ENCODE measurements at places on chromosomes 2 and 18.

GRCh38 chr2:145987793-145988192 is 1467.9 kb upstream of the ZEB2 start:
- no peak for DNase-seq

DNA sequence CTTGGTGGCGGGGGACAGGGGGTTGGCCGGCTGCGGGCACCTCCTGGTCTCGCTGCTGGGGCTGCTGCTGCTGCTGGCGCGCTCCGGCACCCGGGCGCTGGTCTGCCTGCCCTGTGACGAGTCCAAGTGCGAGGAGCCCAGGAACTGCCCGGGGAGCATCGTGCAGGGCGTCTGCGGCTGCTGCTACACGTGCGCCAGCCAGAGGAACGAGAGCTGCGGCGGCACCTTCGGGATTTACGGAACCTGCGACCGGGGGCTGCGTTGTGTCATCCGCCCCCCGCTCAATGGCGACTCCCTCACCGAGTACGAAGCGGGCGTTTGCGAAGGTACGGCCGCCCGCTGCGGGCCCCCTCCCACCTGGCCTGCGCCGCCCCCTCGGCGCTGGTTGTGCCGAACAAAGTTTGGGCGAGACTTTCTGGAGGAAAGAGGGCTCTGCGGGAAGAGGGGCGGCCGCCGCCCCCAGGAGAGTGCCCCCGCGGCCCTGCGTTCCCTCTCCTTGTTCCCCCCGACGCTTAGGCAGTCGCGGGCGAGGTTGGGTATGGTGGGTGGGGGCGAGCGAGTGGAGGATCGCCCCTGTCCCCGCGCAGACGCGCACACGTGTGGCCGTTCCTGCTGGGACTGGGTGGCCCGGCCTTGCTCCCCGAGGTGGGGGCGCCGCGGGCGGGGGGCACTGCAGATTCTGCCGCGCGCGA is 866 bp downstream of the CRIM1 start:
- DNase-seq: peak; percentile 54

- no peak for DNase-seq
These were observed 795.2 kb upstream of the ID2 start for GRCh38 chr2:7886666-7887065.

DNA sequence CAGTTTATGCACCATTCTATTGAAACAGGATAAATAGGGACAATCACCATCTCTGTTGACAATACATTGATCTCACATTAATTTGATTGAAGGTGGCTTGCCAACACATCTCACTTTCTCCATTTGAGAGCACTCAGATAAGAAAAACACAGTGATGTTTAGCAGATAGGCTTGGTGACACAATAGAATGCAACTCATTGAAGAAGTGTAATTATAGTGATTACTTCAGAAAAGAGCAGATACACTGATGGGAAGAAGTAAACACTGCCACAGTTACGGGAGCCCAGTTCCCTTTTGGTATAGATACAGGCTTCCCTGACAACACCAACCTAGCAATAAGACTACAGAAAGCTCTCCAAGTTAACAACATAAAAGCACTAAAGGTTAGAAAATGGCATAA is 89.1 kb downstream of the FIGN start:
- no peak for DNase-seq

GRCh38 chr2:239209783-239210182 is 191.0 kb downstream of the HDAC4 start:
- no peak for DNase-seq

DNA sequence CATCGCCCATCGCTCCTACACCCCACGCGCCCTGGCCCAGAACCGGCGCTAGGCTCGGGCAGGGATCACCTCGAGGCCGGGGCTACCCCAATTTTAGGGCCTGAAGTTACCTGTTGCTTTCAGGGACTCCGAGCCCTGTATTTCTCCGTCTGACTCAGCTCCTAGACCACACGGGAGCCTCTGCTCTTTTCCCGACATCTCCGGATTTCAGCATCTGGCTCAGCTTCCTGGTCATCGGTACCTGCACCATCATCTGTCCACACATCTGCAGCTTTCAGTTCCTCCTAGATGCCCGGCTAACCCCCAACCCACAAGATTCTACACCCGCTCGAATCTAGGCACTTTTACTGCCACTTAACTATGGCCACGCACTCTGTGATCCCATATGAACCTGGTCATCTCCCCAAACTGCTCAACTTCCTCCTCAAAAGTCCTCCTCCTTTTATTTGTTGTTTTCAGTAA is 12.1 kb upstream of the HMSD start:
- no peak for DNase-seq

DNA sequence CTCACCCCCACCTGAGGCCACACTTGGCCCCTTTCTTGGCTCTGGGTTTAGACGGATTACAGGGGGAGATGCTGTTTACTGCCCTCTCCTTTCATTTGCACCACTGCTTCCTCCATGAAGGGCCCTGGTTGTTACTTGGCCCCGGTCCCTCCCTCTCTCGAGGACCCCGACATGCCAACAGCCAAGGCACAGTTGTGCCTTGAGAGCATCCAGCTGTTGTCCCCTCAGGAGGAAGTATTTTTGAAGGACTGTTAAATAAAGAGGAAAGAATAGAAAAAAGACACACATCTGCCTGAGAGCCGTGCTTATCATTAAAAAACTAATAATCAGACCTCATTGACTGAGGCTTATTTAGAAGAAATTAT is 44.0 kb downstream of the ITGB1BP1 start:
- DNase-seq: no peak

GRCh38 chr2:45723857-45724256 is 72.4 kb downstream of the PRKCE start:
- DNase-seq: no peak

DNA sequence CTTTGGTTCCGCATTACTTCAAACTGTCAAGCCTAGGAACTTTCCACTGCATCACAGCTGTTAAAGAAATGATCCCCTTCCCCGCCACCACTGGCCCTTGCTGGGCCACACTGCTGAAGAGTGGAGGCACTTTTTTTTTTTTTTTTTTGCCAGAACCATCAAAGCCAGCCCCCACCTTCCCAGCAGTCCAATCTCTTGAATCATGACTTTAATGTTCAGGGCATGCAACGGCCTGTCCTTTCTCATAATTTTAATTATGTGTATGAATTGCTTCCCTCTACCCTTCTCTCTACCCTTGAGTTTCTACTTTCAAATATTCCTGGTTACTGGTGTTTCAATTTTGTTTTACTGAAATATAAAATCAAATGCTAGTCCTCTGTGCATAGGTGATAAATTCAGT is 102.1 kb upstream of the LMAN1 start:
- DNase-seq: no peak

- DNase-seq: no peak
These were observed 260.0 kb upstream of the ID2 start for GRCh38 chr2:8421658-8422449.

- DNase-seq: no peak
These were observed 2.2 kb downstream of the WNT6 start for GRCh38 chr2:218861645-218862318.

DNA sequence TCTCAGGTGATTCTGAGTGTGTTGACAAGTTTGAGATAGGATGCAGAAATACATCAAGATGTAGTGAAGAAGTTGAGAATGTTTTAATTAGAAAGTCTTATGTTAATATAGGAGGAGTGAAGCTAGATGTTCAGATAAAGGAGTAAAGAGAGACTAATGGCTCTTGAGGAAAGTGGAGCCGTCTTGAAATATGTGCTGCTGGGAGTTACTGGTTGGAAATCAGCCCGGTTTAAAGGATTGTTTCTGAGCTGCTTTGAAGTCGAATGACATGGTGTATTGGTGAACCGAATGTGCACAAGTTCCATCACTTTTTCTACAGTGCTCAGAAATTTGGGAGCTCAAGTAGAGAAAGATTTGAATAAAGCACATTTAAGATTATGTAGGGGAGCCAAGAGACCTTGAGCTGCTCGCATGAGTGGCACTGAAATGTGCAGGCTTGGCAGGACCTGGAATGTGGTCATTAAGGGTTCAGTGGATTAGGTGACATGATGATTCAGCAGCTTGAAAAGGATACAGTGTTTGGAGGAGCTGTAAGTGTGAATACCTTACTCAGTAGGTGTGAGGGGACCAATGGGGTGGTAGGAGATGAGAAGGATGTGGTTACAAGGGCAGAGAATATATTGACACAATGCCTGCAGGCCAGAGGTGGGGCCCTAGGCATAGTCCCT is 68.6 kb downstream of the CAB39 start:
- no peak for DNase-seq

DNA sequence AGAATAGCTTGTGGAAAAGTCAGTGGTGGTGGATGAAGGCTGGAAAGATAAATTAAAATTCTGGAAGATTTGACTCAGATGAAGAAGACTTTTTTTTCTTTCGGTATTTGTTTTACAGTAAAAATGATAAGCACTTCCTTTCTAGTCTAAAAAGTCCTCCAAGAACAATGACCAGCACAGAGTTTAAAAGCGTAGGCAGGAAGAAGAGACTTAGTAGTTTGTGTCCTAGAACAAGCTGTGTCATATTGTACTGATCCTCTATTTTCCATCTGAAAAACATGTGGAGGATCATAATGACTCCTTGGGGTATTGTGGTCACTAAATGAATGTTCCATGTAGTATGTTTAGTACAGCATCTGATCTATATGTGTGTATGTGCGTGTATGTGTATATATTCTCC is 132.4 kb upstream of the FSHR start:
- DNase-seq: no peak

DNA sequence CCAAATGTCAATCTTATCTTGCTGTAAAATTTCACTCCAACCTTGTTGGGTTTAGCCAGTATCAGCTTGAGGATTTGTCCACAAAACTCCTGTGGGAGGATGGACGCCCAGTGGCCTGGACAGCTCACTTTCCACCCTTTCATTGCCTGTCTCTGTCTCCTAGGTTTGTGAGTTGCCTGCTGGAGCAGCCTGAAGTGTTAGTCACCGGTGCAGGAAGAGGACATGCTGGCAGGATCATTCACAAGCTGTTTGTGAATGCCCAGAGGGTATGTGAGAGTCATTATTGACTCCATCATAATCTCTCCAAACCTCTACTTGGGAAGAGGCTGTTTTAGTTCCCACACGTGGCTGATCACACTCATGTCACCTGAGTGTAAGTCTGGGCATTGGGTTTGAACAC is 112.3 kb downstream of the RAB3GAP1 start:
- DNase-seq: no peak

DNA sequence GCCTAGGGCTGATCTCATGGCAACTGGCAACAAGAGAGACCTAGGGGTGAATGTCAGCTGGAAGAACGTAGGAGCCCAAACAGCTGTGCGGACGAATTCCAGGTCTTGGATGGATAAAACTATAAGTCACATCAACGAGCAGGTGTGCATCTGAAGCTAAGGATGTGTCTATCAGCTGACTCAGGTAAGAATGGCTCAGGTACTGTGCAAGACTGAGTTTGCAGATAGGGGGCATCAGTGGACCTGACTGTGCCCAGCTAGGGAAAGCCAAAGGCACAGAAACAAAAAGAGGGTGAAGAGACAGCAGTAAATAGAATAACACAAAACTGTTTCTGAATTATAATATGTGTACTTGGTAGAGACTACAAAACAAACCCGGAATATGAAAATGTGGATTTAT is 357.3 kb downstream of the ZEB2 start:
- DNase-seq: no peak

DNA sequence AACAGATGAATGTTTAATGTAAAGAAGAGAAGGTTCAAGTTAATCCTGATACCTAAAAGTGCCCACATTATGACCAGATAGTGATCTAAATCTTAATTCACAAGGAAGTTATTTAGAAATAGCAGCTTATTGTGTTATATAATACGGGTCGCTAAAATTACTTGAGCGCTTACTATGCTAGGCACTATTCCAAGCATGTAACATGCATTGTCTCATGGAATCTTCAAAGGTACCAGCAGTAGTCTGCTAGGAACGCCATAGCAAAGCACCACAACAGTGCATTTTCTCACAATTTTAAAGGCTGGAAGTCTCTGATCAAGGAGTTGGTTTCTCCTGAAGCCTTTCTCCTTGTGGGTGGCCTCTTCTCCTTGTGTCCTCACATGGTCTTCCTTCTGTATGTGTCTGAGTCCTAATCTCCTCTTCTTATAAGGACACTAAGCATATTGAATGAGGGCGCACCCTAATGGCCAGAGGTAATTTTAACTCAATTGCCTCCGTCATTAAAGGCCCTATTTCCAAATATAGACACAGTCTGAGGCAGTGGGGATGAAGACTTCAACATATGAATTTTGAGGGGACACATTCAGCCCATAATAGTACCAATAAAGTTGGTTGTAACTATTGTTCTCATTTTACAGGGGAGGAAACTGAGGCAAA is 118.4 kb downstream of the LRRC30 start:
- DNase-seq: no peak

DNA sequence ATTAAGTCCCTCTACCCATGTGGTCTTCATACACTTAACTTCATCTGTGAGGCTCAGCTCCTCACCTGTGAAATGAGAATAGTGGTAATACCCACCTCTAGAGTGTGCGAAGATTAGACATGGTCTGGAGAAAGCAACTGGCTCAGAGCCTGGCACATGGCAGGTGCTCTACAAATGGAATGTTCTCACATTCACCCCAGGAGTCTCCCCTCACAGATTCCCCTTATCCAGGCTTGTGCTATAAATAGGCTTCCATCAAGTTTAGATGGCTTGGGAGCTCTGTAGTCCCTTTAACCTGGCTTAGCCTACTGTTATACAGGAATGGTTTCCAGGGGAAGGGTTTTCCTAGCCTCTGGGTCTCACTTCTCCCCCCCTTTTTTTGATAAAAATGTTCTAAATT is 455.9 kb downstream of the RNF144A start:
- DNase-seq: no peak

- DNase-seq: no peak
These were observed 90.4 kb upstream of the SLC35G4 start for GRCh38 chr18:11518788-11519685.

- no peak for DNase-seq
These were observed 155.6 kb upstream of the LYPD1 start for GRCh38 chr2:132825601-132826000.

DNA sequence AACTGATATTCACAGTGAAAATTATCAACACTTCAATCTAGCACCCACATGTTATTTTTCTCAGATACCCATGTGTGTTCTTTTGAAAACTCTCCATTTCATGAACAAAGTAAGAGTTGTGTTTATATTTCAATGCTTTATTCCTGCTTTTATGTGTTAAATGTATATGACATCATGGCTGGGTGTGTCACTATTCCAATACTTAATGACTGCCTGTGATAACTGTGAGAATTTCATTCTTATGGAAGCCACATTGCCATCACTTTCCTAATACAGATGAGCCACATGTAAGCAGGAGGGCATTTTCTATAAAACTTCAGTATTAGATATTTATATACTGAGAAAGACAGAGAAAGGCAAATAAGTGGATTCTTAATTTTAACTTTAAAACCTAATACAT is 100.4 kb upstream of the FIGN start:
- DNase-seq: no peak

DNA sequence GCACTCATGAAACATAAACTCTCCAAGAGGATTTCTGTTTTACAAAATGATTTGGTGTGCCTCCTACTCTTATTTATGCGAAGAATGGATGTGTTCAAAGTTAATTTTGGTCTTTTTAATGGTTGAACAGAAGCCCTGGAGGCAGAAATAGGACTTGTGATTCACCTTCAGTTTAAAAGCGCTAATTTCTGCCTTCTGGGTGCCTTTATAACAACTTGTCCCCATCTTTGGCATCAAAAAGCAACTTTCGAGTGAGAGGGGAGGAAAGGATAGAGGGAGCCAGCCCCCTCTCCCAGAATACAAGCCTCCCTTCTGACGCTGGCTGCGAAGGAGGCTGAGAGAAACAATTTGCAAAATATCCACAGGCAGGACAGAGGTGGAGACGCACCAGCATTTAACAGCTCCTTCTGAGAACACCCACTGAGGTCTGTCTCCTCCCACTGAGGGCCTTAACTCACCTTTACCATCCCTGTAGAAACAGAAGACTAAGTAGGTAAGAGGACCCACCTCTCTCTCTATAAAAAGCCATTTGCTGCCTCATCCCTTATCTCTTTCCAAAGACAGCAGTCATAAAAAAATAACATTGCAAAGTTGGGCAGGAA is 24.3 kb upstream of the BCL11A start:
- no peak for DNase-seq
